ENCODE measurements at places on chromosomes 1 and 21.

GRCh38 chr1:2968471-2968881, 52.8 kb upstream of the ACTRT2 start:
- DNase-seq, result no peak

GRCh38 chr21:15293240-15293639, 228.4 kb upstream of the NRIP1 start:
- no peak for DNase-seq

DNA sequence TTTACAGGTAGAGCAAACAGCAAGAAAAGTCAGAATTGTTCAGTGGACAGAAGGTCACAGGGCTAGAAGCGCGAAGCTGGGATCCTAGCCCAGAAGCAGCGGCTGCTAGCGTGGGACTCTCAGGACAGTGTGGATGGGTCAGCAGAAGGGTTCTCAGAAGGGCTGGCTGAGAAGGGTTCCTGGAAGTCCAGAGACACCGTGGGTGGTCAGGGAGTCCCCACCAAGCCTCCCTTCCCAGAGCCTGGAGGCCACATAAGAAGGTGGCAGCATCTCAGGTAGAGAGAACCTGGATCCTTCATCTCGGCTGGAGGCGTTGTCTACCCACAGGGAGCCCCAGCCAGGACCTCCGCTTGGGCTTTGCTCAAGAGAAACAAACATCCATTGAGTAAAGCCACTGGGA, 696.3 kb downstream of the PTPRU start:
- DNase-seq, result no peak

GRCh38 chr21:44370027-44370735, 16.8 kb downstream of the TRPM2 start:
- DNase-seq, result no peak

- DNase-seq, result no peak
Observed at GRCh38 chr21:33042812-33043211, 17.1 kb downstream of the OLIG2 start.

- no peak for DNase-seq
Observed at GRCh38 chr1:23436520-23437354, 12.2 kb upstream of the TCEA3 start.

- DNase-seq, result no peak
Observed at GRCh38 chr1:194026422-194026821, 840.0 kb upstream of the B3GALT2 start.

- no peak for DNase-seq
Observed at GRCh38 chr21:19792004-19792403, 1206.2 kb upstream of the NCAM2 start.

- no peak for DNase-seq
Observed at GRCh38 chr1:182968151-182968741, 15.3 kb upstream of the SHCBP1L start.

- no peak for DNase-seq
Observed at GRCh38 chr1:235293322-235293942, 34.5 kb downstream of the ARID4B start.

GRCh38 chr1:176643536-176643935, 180.6 kb downstream of the PAPPA2 start:
- no peak for DNase-seq

GRCh38 chr1:221188458-221188857, 309.2 kb downstream of the HLX start:
- no peak for DNase-seq

GRCh38 chr1:12464598-12465056, 153.4 kb downstream of the DHRS3 start:
- no peak for DNase-seq

- DNase-seq, result no peak
Observed at GRCh38 chr1:202938287-202938925, 11.4 kb upstream of the KLHL12 start.

DNA sequence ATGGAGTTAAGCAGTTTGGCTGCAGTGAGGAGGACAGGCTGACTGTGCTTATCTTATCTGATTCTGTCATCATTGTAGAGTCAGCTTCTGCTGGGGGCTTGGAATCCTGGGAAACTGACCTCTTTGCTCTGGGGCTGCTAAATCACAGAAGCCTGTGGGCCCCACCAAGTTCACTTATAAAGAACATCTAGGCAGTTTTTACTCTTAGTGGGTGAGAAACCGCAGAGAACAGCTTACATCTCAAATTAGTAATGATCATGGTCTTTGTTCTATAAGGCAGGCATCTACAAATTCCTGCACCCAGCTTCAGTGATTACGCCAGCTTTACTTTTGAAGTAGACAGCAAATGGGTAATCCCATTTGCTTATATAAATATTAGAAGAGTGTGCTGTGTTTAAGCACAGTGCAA, 75.7 kb downstream of the ZC3H11B start:
- DNase-seq, result no peak

DNA sequence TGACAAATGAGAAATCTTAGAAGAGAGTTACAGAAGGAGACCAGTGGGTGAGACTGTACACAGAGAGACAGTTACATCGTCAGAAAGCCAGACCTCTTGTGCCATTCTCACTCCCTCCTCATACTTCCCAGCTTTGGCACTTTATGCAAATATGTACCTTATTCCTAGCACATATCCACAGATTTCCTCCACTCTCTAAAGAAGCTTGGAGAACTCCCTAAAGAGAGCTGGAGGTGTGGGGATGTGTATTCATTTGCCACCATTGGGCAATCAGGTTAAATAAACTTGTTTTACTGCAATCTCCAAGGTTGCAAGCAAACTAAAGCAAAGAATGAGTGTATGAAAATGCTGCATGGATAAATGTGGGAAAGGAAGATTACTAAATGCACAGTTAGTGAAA, 380.9 kb upstream of the PRMT6 start:
- DNase-seq, result no peak

DNA sequence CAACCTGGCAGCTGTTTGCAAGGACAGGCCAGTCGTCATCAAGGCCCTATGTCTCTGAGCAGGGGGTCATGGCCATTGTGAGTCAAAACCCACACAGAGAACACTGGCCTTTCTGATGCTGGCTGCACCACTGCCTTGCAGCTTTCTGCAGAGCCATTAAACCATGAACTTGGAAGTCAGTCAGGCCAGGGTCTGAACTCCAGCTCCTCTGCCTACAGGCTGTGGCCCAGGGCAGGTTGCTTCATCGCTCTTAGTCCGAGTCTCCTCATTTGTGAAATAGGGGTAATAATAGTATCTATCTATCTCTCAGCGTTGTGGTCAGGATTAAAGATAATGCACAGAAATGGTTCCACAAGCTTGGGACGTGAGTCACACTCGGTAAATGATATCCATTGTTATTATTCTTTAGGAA, 35.8 kb upstream of the HIVEP3 start:
- no peak for DNase-seq

DNA sequence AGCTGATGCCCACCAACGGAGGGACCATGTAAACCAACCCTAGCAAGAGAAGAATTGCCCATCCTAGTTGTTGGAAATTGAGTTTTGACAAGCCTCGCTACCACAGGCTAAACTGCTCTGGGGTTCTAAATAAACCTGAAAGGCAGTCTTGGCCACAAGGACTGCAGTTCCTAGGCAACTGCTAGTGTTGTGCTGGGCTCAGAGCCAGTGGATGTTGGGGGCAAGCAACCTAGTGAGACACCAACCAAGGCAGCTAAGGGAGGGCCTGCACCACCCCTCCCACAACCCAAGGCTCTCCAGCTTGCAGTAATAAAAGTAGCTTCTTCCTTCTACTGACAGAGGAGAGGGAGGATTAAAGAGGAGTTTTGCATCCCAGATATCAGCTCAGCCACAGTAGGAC, 102.4 kb upstream of the PKN2 start:
- no peak for DNase-seq

- DNase-seq, result no peak
Observed at GRCh38 chr1:201215531-201216357, 25.1 kb downstream of the IGFN1 start.

DNA sequence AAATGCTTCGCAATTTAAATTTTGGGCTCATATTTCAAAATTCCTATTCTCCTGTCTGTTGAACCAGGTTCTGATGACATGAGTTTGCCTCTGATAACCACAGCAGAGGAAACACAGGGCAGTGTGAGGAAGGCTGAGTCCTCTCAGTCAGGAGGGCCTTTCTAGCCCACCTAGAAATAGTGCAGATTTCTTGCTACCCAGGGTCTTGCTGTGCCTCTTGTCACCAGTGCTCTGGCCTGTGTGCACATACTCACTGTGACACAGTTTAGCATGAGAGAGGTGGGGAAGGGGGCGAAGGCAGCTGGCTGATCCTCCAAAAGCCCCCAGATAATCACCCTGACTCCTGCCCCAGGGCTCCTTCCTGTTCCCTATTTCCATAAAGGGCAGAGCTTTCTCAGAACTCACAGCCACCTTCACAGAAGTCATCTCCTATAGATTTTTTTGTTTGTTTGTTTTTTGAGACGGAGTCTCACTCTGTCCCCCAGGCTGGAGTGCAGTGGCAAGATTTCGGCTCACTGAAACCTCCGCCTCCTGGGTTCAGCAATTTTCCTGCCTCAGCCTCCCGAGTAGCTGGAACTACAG, 23.7 kb downstream of the ERRFI1 start:
- DNase-seq, result no peak

DNA sequence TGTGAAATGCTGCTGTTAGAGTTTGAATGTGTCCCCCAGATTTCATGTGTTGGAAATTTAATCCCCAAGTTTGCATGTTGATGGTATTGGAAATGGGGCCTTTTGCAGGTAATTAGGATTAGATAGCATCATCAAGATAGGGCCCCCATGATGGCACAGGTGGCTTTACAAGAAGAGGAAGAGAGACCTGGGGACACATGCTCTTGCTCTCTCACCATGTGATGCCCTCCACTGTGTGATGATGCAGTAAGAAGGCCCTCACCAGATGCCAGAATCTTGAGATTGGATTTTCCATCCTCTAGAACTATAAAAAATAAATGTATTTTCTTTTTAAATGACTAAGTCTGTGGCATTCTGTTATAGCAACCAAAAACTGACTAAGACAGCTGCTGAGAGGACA, 57.0 kb upstream of the NEK7 start:
- no peak for DNase-seq

GRCh38 chr1:246447501-246447900, 59.6 kb downstream of the SMYD3 start:
- DNase-seq, result no peak

- no peak for DNase-seq
Observed at GRCh38 chr1:76572229-76572628, 295.1 kb upstream of the ST6GALNAC5 start.

GRCh38 chr21:44687671-44688070, 5.7 kb upstream of the KRTAP12-1 start:
- no peak for DNase-seq

DNA sequence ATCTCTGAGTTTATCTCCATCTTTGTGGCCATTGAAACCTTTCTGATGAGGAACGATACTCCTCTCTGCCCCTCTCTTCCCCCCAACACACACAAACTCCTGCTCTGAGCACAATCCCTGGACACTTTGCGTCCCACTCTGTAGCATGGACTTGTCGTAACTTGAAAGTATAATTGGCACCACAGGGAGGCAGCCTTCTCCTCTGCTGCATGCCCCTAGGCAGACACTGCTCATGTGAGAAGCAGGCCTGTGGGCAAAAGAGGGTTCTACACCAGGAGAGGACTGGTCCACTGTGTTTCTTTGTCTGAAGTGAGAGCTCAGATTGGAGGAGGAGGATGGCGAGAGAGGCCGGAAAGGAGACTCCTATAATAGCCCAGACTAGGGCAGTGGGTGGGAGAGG, 3.8 kb upstream of the PARS2 start:
- peak; percentile 13 for DNase-seq
